Stimulated activated CD8-positive, alpha-beta memory T cell treated with anti-CD3 and anti-CD28 coated beads, Interleukin-4, amount 100 ng/mL, for 4 hours (primary cell): ENCODE measurements at places on chromosomes 7 and 10.

- DNase-seq, result no peak
These were observed 92.3 kb upstream of the TMEM168 start for GRCh38 chr7:112882511-112882910.

DNA sequence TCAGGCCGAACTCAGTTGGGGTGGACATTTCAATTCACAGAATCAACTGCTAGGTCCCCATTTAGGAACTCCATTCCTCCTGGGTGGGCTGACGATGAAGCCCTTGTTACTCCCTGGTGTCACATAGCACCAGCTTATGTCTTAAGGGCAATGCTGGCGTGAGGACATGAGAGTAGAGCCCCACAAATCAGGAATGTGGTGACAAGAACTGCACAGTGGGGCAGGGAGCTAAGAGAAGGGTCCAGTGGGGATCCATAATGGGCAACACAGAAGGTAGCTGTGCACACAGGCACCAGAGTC is 57.0 kb downstream of the LYZL1 start:
- DNase-seq, result no peak

- DNase-seq, result no peak
These were observed 429.1 kb upstream of the NFE2L3 start for GRCh38 chr7:25722856-25723255.

- DNase-seq, result no peak
These were observed 1.3 kb downstream of the GPR37 start for GRCh38 chr7:124764051-124764846.

DNA sequence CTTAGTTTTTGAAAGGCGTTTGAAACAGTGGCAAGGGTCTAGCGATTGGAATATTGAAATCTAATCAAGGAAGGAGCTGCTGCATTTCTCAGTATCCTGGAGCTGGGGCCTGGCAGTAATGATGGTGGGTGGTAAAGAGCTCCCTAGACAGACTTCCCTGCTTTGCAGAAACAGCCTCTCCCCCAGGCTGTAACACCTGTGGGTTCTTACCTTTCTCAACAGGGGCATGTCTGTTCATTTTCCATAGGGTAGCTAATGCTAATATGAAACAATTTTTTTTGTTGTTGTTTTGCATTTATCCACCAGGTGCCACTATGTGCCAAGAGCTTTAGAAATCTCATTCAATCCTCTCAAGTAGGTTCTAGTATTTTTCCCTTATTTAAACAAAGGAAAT is 345.5 kb downstream of the REEP3 start:
- DNase-seq, result no peak

DNA sequence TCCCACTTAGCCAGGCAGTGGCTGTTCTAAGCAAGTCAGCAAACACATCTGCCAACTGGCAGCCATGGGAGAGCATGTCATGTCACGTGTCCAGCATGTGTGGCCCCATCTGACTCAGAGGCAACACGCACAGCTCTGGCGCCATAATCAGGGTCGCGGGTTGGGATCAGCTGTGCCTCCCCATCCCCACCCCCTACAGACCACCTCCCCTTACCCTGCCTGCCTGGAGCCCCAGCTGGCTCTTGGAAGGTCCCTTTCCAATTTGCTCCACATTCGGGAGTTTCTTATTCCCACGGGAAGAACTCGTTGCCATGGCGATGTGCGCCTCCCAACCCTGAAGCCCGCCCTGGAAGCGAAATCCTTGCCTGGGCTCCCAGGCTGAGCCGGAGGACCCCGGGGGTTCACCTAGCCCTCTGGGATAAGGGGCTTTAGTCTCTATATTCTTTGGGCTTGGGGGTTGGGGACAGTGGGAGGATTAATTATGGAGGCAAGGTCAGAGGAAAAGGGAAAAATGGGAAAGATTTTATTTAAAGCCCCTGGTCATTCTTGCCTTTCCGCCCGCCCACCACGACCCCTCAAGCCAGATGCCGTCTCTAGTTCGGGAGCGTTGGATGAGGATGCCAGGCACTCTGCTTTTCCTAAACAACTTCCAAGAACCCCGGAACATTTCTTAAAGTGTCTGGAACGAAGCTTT is 283.7 kb downstream of the ZEB1 start:
- no peak for DNase-seq

DNA sequence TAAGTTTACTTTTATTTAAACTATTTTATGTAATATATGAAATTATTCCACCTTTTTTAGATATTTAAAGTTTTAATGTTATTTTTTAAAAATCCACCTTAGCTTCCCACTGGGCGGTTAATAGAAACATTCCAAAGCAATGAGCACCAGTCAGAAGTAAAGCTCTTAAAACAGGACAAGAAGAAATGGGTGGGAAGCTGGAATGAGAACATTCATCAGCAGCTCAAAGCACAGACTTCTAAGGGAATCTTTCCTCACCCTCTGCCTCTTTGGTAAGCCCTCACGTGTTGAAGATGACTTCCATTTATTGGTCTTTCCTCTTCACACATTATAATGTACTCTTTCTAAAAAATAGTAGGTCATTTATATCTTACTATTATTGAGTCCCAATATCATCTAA is 3.1 kb downstream of the AGMO start:
- DNase-seq, result no peak

GRCh38 chr10:105681051-105681450 is 1040.0 kb downstream of the SORCS3 start:
- DNase-seq, result no peak

DNA sequence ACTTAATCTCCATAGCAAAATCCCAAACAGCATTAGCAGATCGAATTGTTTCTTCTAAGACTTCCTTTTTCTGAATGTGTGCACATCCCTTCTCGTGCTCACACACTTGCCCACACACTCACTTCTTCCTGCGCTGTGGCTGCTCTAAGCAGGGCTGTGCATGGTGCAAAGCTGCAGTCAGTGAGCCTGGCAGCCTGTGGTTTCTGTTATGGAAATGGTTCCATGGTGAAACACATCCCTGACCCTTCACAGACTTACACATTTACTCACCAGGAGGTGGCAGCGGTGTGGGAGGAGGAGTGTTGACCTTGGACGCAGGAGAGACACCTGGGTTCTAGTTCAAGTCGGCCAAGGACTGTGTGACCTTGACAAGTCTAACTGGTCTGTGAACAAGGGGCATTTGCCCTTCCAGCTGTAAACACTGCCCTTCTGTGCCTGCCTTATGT is 24.9 kb downstream of the MTURN start:
- DNase-seq, result no peak

- no peak for DNase-seq
These were observed 90.1 kb upstream of the PIK3CG start for GRCh38 chr7:106774768-106775551.

GRCh38 chr7:26071622-26072456 is 80.2 kb upstream of the NFE2L3 start:
- no peak for DNase-seq

DNA sequence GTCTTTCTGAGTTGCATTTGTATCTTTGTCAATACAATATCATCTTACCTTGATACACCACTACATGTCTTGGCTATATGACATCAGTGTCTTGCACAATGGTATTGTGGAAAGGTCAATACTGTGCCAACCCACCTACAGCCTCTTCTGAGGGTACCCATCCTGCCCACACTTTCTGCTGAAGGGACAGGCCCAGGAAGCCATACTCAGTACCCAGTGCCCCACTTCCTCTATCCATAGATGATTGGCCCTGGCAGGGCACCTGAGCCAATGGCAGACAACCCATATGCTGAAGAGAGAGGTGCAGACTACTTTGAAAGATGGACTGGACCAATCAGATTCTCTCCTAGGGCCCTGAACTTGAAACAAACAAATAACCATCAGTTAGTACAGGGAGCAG is 152.0 kb upstream of the ADO start:
- DNase-seq, result no peak

DNA sequence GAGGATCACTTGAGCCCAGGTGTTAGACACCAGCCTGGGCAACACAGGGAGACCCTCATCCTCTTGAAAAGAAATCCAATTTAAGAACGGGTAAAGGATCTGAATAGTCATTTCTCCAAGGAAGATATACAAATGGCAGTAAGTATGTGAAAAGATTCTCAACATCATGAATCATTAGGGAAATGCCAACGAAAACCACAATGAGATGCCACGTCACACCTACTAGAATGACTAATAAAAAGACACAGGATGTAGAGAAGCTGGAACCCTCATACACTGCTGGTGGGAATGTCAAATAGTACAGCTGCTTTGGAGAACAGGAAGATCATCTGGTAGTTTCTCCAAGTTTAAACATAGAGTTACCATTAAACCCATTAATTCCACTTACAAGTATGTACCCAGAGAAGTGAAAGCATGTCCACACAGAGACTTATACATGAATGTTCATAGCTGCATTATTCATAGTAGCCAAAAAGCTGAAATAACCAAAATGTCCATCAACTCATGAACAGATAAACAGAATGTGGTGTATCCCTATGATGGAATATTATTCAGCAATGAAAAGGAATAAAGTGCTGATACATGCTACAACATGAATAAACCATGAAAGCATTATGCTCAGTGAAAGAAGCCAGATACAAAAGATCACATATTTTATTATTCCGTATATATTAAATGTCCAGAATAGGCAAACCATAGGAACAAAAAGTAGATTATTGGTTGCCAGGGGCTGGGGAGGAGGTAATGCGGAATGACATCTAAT is 13.1 kb upstream of the ZMIZ2 start:
- DNase-seq, result no peak

DNA sequence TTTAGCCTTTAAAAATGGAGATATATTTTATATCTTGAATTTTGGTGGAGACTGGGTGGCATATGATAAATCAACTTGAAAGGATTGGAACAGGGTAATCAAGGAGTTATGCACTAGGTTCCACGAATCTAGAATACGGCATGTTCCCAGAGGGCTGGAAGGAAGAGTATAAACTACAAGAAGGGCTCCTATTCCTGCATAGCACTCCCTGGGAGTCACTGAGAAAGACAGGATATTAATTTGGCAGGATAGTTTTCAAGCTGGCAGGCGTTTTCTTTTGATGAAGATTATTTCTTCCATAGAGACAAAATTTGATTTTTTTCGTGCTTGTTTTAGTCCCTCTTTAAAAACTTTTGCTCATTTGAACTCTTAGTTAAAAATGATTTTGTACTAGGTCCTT is 119.7 kb downstream of the VWC2 start:
- no peak for DNase-seq

GRCh38 chr10:80493522-80494051 is 39.5 kb downstream of the TSPAN14 start:
- no peak for DNase-seq

GRCh38 chr10:49549640-49550346 is 10.9 kb upstream of the ERCC6 start:
- DNase-seq, result no peak

- no peak for DNase-seq
These were observed 301.3 kb downstream of the PHTF2 start for GRCh38 chr7:78099715-78100394.

DNA sequence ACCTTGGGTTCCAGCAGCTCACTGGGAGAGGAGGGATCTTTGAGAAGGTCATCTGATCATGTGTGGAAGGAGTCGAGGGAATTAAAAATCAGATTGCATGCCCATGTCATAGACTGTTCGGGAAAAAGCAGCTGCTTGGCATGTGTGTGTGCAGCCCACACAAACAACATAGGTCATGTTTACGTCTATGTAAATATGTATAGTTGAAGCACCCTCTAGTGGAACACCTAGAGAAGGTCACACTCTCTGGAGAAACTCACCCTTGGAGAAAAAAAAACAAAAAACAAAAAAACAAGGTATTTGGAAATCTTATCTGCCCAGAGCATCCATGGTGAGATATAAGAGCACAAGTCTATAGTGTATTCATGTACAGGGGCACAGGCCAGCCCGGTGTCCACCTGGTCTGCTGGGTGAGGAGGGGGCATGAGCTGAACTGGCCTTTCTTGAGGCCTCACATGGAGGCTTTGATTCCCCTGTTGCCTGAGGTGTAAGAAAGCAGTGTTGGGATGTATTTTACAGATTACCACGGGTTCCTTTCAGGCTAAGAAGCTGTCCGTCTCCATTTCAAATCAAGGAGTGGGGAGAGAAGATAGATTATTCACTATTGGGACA is 98.0 kb downstream of the NPY start:
- no peak for DNase-seq

GRCh38 chr10:116947841-116948529 is 57.0 kb downstream of the SHTN1 start:
- no peak for DNase-seq

DNA sequence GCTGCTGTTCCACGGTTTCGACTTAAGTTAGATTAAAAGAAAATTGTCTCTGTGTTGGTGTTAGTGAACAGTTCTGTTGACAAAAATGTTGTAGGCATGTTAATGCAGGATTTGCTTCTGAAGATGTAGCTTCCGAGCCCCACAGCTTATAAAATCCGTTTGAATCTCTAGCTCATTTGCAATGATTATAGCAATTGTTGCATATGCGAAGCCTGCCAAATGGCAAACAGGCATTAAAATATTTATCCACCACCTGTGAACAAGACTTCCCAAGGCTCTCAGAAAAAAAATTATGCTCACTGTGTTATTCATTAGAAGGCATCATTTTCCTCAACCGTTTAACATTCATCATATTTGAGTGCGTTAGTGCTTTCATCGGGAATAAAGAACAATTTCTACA is 14.3 kb downstream of the CFAP58 start:
- no peak for DNase-seq

DNA sequence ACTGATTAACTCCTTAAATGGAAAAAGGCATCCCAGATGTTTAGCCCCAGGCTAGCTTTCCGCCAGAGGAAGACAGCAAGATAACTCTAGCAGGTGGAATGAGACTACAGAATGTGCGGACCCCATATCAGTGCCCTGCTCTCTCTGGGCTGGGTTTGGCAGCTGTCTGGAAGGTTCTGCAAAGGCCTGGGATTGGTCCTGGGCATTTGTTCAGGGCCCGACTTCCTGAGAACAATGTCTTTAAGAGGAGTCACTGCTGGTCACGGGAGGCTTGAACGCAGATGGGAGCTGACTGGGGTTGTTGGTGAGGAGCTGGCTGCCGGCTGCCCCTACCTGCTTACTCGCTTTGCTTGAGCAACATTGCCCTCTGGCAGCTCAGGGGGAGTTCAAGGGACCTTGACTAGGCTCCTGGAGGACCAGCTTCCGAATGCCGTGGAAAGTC is 130.6 kb upstream of the BTBD16 start:
- DNase-seq, result no peak

- DNase-seq, result no peak
These were observed 20.8 kb downstream of the BRAF start for GRCh38 chr7:140903741-140904480.

DNA sequence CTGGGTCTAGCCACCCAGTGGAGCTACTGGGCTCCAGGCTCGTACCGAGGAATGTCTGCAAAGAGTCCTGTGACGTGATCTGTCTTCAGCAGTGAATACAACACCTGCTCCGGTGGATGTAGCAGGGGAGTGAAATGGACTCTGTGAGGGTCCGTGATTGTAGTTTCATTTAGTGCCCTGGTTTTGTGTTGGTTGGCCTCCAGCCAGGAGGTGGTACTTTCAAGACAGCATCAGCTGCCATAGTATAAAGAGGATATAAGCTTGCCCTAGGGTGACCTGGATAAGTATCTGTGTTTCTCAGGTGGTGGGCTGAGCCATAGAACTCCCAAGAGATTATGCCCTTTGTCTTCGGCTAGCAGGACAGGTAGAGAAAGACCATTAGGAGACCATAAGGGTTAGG is 24.6 kb upstream of the WNT2 start:
- no peak for DNase-seq

DNA sequence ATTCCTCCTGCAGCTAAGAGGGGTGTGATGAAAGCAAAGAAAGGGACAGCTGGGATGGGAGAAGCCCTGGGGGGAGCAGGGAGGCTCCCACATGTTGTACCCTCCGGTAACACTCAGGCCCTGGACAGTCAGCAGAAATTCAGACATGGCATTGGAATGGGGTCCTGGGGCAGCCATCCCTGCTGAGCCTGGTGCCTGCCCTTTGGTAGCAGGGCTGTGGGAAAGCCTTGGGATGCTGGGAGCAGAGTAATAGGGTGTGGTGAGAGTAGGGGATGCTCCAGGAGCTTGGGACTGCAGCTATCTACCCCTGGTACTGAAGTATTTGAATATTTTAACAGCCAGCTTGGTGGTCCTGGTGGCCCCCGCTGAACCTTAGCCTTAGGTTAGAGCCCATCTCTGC is 56.8 kb downstream of the FAM241B start:
- no peak for DNase-seq
